ENCODE measurements at places on chromosomes 12 and 14.

DNA sequence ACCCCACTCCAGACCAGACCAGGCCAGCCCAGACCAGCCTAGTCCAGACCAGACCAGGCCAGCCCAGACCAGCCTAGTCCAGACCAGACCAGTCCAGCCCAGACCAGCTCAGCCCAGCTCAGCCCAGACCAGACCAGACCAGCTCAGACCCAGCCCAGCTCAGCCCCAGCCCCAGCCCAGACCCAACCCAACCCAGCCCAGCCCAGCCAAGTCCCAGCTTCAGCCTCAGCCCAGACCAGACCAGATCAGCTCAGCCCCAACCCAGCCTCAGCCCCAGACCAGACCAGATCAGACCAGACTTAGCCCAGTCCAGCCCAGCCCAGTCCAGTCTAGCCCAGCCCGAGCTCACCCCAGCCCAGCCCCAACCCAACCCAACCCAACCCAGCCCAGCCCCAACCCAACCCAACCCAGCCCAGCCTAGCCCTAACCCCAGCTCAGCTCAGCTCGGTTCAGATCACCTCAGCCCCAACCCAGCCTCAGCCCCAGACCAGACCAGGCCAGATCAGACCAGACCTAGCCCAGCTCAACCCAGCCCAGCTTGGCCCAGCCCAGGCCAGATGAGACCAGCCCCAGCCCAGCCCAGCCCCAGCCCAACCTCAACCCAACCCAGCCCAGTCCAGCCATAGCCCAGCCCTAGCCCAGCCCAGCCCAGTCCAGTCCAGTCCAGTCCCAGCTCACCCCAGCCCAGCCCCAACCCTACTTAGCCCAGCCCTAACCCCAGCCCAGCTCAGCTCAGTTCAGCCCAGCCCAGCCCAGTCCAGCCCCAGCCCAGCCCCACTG lies 204.7 kb downstream of the BCL11B start:
- DNase-seq: no peak

DNA sequence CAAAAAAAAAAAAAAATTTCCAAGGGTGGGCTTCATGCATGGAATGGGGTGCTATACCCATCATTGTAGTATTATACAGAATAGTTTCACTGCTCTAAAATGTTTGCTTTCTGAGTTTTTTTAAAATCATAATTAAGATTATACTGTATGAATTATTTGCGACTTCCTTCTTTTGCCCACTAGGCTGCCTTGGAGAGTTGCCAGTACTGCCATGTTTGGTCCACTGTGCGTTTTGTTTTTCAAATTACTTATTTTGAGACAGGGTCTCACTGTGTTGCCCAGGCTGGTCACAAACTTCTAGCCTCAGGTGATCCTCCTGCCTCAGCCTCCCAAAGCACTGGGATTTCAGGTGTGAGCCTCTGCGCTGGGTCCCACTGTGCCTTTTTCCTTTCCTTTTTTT lies 19.9 kb downstream of the PLBD2 start:
- DNase-seq: no peak

- no peak for DNase-seq
These were observed 116.0 kb upstream of the TMCC3 start for GRCh38 chr12:94766397-94766796.

GRCh38 chr12:109817627-109818231 lies 15.5 kb downstream of the TRPV4 start:
- no peak for DNase-seq

DNA sequence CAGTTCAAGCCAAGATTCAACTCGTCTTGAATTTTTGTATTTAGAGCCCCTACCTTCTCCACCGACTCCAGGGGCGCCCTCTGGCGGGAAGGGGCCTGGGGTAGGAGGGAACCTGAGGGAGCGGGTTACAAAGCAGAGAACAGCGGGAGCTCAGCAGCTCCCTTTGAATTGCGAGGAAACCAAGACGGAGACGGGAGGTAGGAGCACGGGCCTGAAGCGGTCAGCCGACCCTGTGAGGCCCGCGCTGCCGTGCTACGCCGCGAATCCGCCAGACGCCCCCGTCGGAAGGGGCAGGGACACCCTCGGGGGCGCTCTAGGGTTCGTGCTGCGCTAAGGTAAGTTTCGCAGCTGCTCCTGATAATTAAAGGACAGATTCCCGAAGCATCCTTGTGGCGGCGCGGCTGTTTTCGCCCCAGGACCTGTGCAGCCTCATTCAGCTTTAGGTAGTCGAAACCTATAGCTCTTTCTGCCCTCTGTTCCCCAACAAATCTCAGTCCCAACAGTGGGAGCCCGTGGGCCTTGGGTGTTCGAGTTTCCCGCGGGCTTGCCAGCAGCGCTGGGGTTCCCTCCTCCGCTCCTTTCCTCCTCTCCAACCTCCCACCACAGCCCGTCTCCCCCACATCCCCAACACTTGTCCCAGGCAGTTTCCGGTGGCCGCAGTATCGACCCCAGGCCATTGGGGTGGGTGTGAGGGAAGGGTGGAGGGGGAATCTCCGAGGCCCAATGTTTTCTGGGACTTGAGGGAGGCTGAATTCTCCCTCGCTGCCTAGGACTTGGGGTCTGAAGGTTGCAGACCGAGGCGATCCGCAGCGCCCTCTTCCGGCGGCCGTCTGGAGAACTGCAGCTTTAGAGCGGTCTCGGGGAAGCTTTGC lies 5.1 kb upstream of the NKX2-1 start:
- no peak for DNase-seq

DNA sequence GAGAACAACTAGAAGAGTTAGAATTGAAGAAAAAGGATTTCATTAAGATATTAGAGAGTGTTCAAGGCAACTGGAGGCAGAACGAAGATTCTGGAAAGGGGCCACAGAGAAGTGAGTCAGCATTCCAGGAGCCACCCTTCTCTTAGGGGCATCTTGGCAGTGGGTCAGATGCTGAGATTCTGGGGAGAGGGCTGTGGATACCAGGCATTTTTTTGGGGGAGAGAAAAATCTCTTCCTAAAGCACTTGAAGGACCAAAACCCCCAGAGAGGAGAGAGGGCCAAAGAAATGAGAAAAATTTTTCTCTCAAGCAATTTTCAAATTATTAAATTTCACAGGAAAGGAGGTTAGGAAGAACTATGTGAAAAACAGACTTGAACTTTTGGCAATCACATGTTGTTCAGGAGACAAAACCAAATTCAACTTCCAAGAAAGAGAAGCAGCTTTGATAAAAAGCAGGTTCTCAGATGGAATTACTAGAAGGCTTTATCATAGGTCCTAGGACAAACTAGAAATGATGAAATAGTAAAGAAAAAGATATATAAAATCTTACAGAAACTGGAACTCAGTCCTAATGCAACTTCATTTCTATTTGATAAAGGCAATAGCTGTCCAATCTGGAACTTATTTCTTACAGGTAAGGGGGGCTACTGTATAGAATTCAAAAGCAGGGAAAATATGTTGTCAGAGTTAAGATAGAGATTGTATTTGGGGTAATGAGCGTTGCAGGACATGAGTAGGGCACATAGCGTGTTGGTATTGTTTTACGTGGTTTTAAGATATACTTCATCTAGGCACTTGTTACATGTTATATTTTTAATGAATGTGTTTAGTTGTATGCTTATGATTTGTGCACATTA lies 1.1 kb upstream of the CLEC2D start:
- DNase-seq: no peak

GRCh38 chr14:97544571-97544970 lies 747.4 kb downstream of the VRK1 start:
- DNase-seq: no peak

GRCh38 chr12:48601013-48601756 lies 31.3 kb upstream of the LALBA start:
- DNase-seq: peak; percentile 23

DNA sequence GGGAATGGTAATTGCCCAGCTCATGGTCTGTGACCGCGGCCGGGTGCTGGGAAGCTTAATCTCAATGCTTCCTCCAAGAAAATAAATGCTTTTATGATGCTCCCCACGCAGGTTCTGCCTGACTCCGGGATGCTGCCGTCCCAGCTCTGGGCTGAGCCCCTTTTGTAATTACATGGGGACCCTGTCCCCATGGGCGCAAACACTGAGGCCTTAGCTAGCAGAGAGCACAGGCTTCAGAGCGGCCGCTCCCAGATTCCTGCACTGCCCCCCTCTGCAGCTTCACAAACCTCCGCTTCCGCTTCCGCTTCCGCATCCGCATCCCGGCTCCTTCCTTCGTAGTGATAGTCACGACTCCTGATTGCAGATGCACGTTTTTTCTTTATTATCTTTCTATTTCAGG lies 129.5 kb downstream of the KIF26A start:
- no peak for DNase-seq

- DNase-seq: no peak
These were observed 7.9 kb downstream of the SERPINA10 start for GRCh38 chr14:94285158-94285557.

GRCh38 chr12:101773650-101774162 lies 34.4 kb upstream of the SYCP3 start:
- peak; percentile 58 for DNase-seq

DNA sequence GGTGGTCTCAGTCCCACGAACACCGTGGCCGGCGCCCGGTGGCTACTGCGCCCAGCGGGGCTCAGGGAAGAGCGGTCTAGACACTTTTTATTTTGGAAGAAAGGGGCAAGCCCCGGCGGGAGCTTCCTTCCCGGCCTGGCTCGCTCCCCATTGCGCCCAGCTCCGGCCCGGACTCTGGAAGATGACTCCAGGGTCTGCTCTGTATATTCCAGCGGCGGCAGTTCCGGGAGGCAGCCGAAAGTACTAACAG lies 225.1 kb upstream of the CRY1 start:
- no peak for DNase-seq

GRCh38 chr14:29805415-29806123 lies 122.1 kb downstream of the PRKD1 start:
- DNase-seq: peak; percentile 91

DNA sequence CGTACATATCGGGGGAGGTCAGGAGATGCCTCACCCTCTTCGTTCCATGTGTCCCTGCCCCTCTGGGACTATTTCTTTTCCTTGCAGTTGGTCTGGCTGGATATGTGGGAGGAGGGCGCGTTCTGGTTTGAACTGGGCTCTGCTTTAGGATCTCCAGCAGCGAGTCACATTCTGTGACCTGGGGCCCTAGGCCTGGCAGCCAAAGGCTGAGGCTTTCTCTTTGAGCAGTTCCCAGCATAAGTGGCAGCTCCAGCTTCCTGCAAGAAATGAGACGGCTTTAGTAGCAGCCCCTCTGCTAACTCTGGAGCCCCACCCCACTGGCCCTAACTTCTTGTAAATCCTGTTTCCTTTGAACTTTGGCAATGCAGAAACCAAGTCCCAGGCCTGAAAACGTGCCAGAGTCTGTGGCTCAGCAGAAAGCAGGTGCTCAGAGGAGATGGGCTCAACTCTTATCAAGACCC lies 274.8 kb downstream of the DPF3 start:
- DNase-seq: no peak

DNA sequence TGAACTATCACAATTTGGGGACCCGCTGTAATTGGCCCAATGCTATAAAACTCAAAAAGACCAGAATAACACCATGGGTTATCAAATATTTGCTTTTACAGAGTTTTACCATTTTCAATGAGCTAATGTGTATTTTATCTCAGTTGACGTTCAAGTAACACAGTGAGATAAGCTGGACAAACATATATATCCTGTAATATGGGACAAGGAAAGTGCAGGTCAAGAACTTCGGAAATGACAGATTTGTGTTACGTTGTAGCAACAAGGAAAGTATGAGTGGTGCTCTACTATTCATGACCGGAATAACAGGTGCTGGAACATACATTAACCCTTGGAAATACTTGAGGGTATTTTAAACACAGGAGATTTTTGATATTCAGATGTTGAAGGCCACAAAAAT lies 566.4 kb upstream of the FLRT2 start:
- no peak for DNase-seq

DNA sequence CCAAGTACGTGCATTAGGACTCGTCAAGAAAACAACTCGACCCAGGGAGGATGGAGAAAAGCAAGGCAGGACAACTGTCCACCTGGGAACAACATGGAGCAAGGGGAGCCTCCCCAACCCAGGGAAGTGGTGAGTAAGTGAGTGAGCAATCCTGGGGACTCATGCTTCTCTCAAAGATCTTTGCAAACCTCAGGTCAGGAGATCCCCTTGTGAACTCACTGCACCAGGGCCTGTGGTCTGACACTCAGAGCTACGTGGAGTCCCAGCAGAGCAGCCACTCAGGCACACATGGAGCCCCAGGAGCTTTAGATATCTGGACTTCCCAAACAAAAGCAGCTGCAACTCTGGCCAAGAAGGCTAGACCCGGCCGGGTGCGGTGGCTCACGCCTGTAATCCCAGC lies 12.2 kb upstream of the OR5AU1 start:
- DNase-seq: no peak

- no peak for DNase-seq
These were observed 25.8 kb downstream of the CFL2 start for GRCh38 chr14:34688470-34689206.

DNA sequence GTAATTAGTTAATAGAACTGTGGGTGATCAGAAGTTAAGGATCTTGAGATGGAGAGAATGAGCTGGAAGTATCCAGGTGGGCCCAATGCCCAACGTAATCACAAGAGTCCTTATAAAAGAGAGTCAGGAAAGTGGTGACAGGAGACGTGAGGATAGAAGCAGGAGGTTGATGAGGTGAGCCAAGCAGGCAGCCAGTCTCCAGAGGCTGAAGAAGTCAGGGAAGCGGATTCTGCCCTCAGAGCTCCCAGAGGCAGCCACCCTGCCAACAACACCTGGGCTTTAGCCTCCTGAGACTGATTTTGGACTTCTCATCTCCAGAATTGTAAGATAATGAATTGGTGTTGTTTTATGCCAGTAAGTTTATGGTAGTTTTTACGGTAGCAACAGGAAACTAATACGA lies 10.1 kb upstream of the SAV1 start:
- DNase-seq: no peak

Measured in fibroblast of gingiva (primary cell).